SK-N-SH (cell line): ENCODE measurements at places on chromosomes 4 and X. TPM values are rescaled to one million over a fixed set of nuclear protein-coding genes. Genes with fewer than 3 reads are reported as not detected.

DNA sequence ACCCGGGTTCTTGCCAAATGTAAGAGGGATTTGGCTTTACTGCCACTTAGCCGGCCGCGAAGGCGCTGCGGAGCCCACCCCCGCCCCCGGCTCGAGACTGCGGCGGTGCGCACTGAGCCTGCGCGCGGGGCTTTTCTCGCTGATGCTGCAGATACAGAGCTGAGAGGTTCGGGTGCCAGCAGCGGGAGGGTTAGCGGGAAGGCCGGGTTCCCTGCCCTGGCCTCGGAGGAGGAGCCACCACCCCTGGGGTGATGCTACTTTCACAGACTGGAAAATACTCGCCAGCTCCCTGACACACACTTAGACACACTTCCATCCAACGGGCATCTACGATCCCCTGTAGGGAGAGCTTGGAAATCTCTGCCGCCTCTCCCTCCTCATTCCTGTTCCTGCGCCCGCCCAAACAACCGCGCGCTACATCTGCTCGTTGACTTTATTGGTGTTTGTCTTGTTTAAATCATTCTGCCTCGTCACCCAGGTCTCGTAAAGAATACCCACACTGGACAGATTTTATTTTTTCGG lies 2.1 kb upstream of the PCDH7 start:
- DNase-seq, result peak; percentile 46

The JCHAIN gene
- 1.0 and 1.1 TPM in 2 replicates for polyA plus RNA-seq

DNA sequence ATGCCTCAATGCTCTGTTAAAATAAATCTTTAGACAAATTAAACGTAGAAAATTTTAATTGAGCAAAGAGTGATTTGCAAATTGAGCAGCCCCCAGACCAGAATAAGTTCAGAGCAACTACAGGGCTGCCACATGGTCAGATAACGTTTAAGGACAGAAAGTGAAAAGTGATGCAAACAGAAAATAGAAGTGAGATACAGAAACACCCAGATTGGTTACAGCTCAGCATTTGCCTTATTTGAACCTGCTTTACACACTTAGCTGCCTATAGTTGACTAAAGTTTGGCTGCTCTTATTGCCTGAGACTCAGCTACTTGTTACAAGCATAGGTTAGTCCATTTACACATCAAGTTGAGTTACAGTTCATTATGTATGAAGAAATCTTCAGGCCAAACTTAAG lies 1800.8 kb upstream of the PCDH10 start:
- DNase-seq, result no peak

DNA sequence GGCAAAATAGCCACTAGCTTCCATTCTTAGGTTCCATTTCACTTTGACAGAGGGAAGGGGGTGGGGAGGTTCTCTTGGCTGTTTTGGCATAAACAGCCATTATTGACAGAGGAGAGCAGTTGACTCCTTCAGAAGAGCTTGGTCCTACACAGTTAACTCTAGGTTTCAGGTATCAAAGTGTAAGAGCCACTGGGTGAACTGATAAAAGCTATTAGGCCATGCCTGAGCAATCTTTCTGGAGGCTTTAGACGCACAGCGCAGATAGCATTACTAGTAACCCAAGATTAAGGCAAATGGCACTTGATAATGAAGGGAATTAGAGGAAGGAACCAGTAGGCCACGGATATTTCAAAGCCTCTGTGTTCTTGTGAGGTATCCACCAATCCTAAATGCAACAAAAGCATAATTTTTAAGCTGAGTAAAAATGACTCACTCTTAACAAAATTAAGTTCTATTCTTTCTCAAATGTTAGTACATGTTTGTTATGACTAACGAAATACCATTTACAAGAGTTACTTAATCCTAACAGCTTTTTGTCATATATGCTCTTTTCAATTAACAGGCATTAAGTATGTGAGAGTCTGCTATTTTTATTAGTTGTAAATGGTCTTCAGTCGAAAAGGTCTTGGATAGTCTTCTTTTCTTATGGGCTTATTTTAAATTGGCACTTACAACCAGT lies 53.6 kb downstream of the SLC7A11 start:
- no peak for DNase-seq

DNA sequence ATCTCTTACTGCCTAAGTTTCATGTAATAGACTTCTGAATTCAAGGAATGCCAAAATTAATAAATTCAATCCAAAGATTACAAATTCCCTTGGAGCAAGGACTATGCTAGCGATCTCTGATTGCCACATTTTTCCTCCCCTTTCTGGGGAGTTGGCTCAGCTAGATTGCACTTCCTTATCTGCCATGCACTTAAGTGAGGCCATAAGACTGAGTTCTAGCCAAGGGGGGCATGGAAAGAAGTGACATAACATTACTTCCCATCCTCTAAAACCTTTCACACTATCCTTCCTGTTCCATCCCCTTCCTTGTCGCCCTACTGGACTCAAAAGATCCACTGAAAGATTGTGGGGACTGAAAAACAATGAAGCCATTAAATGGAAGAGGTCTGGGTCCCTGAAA lies 53.8 kb upstream of the TXK start:
- no peak for DNase-seq

- DNase-seq, result no peak
Observed at GRCh38 chr4:87042986-87043820, 108.4 kb downstream of the AFF1 start.

DNA sequence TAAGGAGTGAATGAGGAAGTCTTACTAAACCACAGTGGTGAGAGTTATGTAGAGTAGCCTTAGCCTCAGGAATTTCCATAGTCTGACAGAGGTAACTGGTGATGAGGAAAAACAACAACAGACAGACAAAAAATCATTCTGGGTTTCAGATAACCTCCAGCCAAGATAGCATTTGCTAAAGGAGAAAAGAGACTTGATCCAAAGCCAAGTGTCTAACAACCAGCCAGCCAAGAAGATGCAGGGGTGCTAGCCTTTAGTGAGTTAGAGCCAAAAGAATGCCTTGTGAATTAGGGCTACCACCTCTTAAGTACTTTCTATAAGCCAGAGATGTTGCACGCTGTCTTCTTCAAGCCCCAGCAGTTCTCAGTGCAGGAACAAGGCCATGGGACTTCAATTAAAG lies 478.0 kb upstream of the CPEB2 start:
- no peak for DNase-seq

DNA sequence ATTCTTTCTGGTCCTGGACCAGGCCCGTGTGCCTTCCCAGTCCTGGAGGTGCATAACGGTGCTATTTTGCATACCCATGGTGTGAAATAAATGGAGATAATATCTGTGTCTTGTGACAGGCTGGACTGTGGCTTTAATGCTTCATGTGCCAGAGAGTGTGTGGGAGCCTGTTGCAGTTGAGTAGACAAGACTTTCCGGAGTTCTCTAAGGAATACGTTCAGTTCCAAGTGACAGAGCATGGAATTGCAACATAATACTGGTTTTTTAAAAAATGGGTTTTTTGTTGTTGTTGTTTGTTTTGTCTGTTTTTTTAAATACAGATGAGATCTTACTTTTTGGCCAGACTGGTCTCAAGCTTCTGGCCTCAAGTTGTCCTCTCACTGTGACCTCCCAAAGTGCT lies 74.0 kb downstream of the HPRT1 start:
- no peak for DNase-seq

DNA sequence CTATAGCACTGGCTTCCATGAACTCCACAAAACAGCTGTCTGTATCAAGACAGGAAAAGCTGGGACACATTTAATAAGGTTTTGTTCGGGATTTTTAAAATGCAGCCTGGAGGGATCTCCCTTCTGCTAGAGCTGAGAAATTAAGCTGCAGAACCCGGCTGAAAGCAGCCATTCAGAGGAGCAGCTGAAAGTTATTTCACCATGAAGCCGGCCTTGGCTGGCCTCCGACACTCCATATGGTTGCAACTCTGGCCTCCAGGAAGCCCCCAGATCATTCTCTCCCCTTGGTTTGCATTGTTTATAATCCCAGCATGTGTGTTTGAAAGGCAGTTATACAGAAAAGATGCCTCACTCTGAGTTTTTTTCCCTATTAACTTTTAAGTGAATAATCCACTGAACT lies 239.4 kb downstream of the SPATA18 start:
- no peak for DNase-seq

- no peak for DNase-seq
Observed at GRCh38 chr4:94354474-94354896, 11.8 kb upstream of the HPGDS start.

- no peak for DNase-seq
Observed at GRCh38 chrX:13078739-13079444, 34.5 kb upstream of the FAM9C start.

- no peak for DNase-seq
Observed at GRCh38 chrX:140501940-140502468, 2.9 kb downstream of the SOX3 start.

DNA sequence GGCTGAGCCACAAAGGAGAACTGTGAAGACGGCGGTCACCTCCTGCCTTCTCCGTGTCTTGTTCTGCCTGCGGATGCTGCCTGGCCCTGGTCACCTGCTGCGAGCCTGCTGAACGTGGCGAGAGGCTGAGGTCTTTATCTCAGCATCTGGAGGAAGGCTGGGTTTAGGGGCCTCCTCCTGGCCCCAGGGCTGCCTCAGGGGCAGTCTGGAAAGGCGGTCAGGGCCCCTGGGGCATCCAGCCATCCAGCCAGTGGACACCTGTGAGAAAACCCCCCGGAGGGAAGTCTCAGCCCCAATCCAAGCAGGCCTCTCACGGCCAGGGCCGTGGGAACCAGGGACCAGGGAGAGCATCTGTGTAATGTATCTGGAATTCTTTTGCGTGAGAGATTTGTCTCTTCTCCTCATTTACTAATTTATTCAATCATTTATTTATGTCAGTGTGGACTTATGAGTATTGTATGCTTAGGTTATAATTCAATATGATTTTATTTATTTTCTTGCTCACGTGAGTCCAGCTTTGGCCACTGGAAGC lies 11.3 kb downstream of the PDE6B start:
- no peak for DNase-seq

The TIMP1 gene
- 261 and 323 TPM in 2 replicates for polyA plus RNA-seq

DNA sequence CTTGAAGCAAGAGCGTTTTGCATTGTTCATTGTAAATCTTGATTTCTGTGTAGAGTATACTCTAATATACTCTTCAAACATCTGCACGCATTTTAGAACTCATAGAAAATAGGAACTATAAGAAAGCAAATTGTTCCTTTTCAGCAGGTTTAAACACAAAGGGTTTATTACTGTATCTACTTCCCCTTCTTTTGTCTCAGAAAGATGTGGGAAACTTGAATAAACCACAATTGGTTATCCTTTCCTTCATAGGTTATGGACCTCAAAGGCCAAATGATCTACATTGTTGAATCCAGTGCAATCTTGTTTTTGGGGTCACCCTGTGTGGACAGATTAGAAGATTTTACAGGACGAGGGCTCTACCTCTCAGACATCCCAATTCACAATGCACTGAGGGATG lies 46.0 kb upstream of the GUCY1B1 start:
- DNase-seq, result no peak

DNA sequence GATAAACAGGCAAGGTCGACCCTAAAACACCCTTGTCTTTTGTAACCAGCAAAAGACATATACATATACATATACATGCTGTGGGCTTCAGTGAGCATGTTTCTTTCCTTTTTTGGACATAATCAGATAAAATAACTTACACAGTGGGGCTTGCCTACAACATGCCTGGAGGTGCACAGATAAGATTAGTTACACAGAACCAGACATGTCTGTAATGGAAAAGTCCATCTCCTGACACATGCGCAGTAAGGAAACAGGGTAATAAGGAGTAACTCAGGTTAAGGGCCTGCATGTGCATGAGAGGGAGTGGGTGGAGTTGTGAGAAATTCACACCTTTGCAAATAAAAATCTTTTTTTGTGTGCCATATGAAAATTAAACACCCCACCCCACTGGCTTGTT lies 3.4 kb downstream of the UGT2A1 start:
- DNase-seq, result peak; percentile 62

GRCh38 chr4:9898596-9899305 lies 117.3 kb downstream of the DRD5 start:
- peak; percentile 50 for DNase-seq

DNA sequence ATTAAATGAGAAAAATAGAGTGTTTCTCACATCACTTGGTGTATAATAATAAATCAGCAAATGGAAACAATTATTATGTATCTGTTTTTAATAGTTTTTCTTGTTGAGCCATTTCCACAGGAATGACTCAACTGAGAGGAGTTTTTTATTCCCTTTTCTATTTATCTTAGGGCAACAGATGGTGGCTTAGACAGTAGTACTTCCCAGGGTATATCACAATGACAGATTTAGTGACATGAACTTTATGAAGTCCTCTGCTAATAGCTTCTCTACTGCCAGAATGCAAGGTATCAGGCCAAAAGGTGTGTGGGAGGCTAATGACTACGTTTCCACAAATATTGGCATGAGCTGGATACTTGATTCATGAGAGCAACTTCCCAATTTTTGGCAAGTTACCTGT lies 126.7 kb downstream of the HTR2C start:
- DNase-seq, result no peak

DNA sequence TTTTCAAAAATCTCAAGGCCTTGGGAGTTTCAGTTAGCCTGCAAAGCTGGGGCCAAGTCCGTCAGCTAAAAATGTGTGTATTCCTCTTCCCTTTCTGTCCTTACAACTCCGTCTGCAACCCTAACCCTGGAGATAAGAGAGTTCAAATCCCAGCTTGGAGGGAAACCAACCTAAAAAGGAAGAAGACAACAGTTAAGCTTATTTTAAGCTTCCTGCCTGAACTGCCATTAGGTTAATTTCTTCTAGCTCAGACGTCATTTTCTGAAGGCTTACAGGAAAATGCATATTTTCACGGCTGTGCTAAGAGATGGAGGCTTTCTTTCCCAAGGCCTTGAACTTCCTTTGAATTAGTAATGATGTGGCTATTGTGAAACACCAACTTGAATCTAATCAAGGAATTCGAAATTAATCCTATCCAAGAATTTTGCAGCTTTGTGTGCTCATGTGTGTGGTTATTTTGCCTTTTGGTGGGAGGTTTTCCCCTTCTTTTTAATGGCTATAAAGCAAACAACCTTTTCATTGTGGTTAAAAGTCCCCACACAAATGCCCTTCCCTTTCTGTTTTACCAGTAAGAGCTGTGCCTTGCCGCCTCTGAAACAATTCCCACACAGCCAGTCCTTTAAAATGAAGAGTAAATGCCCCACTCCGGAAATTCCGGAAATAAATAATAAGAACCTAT lies 103.5 kb downstream of the IRF2 start:
- no peak for DNase-seq

DNA sequence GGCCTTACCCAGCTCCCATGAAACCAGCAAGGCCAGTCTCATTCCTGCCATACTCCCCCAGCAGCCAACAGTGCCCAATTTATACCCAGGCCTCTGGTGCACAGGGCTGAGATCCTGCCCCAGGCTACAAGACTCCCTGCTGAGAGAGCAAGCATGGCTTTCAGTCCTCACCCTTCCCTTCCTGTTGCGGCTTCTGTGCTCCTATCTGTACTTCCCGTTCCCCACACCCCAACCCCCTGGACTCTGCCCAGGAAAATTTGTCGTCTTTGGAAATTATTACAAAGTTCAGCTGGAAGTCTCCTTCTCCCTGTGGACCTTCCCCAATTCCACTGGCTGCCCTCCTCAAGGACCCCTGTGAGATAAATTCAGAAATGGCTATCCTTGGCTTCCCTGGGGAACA lies 84.1 kb upstream of the GK2 start:
- no peak for DNase-seq
